ENCODE measurements at places on chromosomes 12 and 14.

- DNase-seq: peak; percentile 80
Measured at GRCh38 chr12:3803865-3804472, 51.1 kb upstream of the CRACR2A start.

DNA sequence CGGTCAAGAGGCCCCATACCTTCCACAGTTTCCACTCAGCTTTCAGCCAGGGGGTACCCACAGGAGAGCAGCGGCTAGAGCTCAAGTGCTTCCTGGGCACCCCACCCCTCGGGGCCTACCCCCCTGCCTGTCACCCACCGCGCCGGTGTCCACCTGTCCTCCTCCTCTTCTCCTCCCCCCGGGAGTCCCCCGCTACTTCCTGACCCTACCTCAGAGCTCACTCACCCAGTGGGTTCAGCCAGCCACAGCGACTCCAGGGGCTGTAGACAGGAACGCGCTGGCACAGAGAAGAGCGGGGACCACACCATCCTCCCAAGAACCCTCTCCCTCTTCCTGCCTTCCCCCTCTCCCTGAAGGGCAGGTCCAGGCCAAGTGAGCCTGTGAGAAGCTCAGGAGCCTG is 123.0 kb downstream of the ESRRB start:
- no peak for DNase-seq

- no peak for DNase-seq
Measured at GRCh38 chr12:132389026-132389425, 59.6 kb upstream of the GALNT9 start.

- peak; percentile 67 for DNase-seq
Measured at GRCh38 chr12:47079981-47080724, 394 bp upstream of the AMIGO2 start.

DNA sequence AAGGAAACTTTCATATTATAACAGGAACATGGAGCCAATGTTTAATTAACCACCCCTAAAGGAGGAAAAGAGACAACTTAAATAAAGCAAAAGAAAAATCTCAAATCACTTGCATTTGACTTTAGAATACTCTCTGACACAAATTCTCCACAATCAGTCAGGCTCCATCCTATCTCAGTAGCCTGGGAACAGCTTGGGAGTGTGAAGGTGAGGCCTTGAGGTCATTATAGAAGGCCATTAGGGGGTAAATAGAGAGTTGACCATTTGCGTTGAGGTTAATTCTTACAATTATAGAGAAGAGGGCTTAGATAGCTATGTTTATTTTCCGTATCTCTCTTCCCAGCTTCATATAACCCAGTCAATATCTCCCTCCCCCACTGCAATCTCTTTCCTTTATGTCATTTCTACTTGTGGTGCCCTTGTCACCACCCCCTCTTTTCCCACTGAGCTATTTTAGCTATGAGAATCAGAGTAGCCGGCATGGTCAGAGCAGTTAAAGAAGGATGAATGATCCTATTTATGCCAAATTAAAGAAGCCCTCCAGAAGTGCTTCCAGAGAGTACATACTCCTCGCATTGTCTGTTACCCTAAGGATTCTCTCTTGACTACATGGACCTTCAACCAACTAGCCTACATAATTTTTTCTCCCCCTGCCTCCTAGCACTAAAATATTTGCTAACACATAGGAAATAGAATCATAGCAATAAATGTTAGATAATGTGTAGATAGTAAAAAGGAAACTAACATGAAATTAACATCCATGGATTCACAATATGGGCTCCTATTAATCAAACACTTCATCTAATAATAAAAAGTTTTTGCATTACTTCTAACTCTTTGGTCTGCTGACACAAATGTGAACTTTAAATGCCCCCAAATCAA is 135.2 kb upstream of the KRR1 start:
- DNase-seq: no peak

- no peak for DNase-seq
Measured at GRCh38 chr12:85580562-85581168, 255.5 kb downstream of the RASSF9 start.

- DNase-seq: no peak
Measured at GRCh38 chr12:92756898-92757596, 54.3 kb downstream of the PLEKHG7 start.
